Stimulated activated CD8-positive, alpha-beta memory T cell treated with anti-CD3 and anti-CD28 coated beads, Interleukin-15, amount 100 ng/mL, for 1 hour (primary cell): ENCODE measurements at places on chromosomes 12 and 14.

- no peak for DNase-seq
These were observed 7.4 kb downstream of the PYGL start for GRCh38 chr14:50936882-50937281.

- DNase-seq = no peak
These were observed 105.1 kb downstream of the PRIMA1 start for GRCh38 chr14:93683226-93683625.

- no peak for DNase-seq
These were observed 285.3 kb downstream of the ZFP36L1 start for GRCh38 chr14:68507544-68508081.

- no peak for DNase-seq
These were observed 71.4 kb downstream of the ADAMTS20 start for GRCh38 chr12:43480591-43480990.
